CD4-positive, alpha-beta T cell treated with Interleukin-10 for 1 hour (primary cell): ENCODE measurements at places on chromosomes 3 and 15.
A peak's percentile ranks its signal among the peaks of the same experiment; 100 is the strongest.

- no peak for DNase-seq
Measured at GRCh38 chr15:53985562-53985961, 7.3 kb downstream of the UNC13C start.

DNA sequence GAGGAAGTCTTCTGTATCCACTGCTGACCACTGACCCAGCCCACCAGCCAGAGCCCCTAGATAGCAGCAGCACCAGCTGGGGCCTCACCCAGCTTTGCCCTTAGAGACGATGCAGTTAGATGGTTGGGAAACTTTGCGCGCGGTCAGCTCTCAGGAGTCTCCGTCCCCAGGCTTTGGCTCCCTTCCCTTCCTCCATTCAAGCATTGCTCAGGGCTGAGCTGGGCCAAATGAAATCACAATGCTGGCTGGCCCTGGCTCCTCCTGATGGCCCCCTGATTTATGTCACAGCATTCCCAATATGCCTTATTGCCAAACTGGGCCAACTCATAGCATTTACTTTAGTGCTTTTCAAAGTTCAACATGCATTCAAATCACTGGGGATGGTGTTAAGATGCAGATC is 34.6 kb upstream of the RHCG start:
- DNase-seq, result no peak

DNA sequence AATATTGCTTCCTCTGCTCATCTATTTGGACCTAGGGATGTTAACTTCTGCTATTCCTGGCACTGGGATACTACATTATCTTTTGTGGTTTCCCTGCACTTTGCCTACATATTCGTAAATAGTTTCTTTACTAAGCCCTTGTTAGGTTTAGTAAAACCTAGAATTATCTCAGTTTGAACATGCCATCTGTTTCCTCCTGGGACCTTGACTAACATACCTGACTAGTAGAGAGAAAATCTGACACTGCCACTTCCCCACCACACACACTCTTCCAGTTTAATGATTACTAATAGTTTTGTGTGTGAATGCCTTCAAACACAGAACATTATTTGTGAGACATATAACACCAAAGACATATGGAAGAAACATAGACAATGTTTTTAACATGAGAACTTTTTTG is 28.2 kb upstream of the SOX2 start:
- DNase-seq, result no peak

DNA sequence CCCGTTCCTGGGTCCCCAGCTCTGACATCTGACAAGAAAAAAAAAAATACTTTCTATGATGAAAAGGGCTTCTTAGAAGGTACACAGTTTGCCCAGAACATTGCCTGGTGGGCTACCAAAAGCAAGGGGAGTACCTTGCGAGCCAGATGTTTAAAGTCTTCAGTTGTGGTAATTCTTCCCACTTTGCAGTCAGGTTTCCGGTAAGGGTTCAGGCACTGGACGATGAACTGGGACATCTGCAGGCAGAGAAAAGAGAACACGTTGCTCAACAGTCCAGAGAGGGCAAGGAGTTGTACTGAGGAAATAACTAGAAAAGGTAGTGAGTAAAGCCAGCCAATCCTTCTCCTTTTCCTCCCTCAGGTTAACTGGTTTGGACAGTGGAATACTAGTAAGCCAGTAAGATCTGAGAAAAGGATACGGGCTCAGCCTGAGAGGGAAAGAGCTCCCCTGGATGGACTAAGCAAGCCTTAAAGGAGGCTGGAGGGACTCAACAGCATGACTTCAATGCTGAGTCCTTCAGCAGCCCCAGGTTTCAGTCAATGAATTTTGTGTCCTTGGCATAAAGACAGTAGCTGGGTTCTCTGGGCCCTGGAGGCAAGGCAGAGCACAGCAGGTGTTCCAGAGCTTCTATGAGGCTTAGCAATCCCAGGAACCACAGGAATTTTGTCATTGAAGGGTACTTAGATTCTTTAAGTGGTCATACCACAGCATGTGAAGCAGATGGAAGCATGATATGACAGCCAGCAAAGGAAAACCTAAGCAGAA is 38.2 kb downstream of the NBEAL2 start:
- DNase-seq, result no peak

DNA sequence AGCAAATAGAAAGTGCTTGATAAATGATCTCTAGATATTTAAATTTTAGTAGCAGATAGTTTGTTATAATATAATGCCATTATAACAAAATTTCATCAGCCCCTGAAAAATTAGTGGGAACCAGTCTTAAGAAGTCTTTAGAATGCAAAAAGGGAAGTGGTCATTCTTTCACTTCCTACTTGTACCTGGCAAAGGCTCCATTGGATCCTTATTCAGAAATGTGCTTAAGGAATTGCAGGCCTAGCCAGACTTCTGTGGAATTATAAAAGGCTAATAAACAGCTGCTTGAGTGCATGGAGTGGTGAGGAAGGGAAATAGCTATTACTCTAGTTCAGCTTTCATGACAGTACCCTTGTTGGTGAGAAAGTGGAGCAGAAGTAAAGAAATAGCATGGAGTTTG is 24.2 kb downstream of the PPM1L start:
- DNase-seq, result no peak

DNA sequence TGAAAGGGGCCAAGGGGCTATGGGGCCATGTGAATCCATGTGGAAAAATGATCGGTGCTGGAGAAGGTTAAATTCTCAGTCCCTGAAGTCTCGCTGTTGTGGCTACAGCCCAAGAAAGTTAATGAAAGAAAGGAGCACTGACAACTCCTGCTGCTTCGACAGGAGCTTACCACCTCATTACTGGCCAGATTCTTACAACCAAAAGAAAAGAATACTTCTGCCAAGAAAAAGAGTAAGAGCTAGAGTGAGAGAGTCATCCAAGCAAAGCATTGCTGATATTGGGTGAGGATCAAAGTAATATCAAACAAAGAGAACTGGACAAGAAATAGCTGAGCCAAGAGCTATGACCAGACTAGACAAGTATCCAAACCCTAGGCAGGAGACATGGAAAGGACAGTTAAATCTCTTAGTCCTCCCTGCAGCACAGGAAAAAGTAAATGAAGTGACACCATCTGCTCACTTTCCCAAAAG is 348.4 kb upstream of the PLSCR5 start:
- no peak for DNase-seq

- no peak for DNase-seq
Measured at GRCh38 chr3:114671741-114672510, 378.1 kb downstream of the TIGIT start.

DNA sequence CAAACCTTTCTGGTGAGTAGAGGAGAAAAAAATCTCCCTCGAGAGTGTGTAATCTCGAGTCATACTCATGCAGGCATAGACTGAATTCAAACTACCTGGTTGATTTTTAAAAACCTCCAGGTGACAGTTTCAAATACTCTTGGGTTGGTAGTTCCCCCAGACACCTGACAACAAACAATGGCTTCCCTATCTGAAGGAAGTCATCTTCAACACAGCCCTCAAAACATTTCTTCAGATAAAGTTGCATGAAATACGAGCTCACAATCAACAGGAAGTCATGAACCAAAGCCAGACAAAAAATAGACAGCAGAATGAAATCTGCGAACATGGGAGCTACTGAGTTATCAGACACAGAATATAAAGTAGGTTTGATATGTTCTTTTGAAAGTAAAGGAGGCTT is 112.8 kb downstream of the ST8SIA2 start:
- DNase-seq, result no peak

- DNase-seq, result no peak
Measured at GRCh38 chr3:26962492-26963360, 340.2 kb downstream of the LRRC3B start.

DNA sequence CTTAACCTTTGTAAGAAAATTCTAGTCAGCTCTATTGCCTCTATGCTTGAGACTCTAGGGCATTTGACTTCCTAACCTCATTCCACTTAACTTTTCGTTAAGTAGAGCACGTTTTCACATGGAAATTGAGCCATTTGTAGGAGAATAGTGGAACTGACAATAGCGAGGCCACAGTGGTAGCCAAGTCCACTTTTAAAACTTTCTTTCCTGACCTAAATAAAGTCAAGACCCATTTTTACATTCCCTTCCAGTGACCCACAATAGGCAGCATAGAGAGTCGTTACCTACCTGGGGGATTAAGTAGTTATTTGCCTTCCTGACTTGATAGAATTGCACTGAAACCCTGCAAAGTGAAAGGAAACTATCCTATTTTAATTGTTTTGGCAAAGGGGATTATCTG is 386.0 kb upstream of the NECTIN3 start:
- DNase-seq, result no peak

DNA sequence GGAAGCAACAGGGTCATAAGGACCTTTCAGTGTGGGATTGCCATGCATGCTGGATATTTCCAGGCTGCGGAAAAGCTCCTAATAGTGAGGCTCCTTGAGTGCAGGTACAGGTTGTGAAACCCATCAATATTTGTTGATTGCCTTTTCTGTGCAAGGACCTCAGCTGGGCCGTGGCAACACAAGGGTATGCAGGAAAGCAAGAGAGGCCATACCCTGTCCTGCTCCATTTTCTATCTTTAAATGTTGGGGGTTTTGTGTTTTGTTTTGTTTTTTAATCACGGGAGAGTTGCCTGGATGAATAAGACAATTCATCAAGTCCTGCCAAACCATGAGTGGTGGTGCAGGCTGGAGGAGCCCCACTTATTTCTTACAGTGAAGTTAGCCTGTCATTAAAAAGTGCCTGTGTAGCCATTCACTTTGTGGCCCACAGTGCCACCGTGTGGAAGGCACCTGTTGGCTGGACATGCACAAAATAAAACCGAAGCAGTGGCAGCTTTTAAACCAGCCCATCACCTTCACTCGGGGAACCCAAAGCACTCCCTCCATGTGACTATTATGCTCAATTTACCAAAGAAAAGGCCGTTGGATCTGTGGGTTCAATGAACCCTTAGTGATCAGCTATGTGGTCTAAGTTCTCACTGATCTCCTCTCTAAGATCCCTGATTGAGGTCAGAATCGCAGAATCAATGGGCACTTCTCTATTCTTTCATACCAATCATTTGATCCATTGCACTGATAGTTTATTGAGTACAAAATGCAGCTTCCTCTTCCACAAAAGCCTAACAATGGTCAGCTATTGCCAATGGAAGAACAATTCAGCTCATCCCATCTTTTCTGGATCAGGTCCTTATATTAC is 42.2 kb downstream of the CLDN18 start:
- DNase-seq, result no peak

DNA sequence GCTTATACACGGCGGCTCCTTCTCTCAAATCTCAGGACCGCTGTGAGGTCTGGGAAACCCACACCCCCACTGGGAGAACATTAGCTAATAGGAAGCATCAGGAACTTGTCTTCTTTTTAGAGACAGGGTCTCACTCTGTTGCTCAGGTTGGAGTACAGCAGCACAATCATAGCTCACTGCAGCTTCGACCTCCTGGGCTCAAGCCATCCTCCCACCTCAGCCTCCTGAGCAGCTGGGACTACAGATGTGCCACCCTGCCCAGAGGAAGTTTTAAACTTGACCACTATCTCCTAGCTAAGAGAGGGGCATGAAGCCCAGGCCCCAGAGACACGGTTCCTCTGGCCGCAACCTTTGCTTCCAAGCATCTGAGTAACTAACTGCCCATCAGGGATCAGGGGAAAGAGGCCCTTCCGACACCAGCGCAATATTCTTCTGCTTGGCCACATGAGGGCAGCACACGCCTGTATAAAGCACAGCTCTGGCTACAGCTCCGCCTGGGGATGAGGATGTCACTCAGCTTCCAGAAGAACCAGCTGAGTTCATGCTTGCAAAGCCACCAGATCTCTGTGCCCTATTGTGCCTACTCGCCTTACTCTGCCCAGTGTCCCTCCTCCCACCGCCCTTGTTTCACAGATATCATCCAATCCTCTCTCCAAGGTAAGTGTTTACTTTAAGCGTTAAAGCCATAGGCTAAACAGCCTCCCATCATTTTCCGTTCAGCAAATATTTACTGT is 57.6 kb upstream of the SLC6A11 start:
- peak; percentile 45 for DNase-seq

DNA sequence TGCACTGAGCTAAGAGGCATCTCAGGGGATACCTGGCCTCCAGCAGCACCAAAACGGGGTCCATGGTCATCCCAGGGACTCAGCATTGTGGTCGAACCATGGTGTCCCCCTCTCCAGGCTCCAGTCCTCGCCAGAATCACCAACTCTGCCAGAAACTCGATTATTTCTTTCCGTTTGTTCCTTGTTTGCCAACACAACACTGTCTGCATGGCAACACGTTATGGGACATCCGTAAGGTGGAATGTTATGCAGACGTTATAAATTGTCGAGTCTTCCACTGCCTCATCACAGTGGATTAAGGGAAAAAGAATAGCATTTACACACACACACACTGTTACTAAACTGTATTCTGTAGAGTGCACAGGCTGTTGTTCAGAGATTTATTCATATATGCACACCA is 52.5 kb upstream of the RPL32 start:
- no peak for DNase-seq

- no peak for DNase-seq
Measured at GRCh38 chr3:7305561-7305960, 444.6 kb downstream of the GRM7 start.

DNA sequence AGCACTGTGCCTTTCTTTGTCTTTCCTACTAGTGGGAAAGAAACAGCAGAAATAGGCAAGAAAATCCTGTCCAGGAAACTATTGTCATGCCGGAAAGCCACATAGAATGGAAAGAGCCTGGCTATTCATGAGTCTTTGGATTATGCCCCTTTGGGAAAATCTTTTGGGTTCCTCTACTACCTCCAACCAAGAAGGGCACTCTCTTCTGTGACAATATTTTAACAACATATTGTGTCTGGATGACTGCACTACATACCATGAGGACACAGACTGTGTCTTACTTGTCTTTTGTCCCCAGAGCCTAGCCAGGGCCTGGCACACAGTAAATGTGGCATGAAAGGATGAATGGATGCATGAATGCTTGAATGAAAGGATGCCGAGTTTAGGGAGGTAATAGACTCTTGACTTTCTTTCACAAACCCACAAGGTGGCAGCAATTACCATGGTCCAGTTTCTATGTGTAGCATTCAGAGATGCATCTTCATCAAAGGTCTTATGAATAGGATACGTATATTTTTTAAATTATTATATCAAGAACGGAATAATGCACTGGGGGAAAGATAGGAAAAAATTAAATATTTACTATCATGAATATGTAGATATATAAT is 30.3 kb downstream of the ARL14 start:
- peak; percentile 61 for DNase-seq

- no peak for DNase-seq
Measured at GRCh38 chr15:71252044-71252739, 136.9 kb downstream of the THSD4 start.

GRCh38 chr15:48652510-48653076 is 7.1 kb upstream of the FBN1 start:
- no peak for DNase-seq

- DNase-seq, result peak; percentile 19
Measured at GRCh38 chr3:39294446-39295183, 14.8 kb upstream of the CX3CR1 start.
